SW 1271 (cell line): ENCODE measurements at places on chromosomes 6 and 20.

- DNase-seq = no peak
Measured at GRCh38 chr6:15387118-15387517, 141.2 kb downstream of the JARID2 start.

GRCh38 chr20:56359212-56360132 lies 698 bp downstream of the FAM210B start:
- no peak for DNase-seq

- DNase-seq = no peak
Measured at GRCh38 chr20:2313316-2313715, 17.5 kb downstream of the TGM3 start.

DNA sequence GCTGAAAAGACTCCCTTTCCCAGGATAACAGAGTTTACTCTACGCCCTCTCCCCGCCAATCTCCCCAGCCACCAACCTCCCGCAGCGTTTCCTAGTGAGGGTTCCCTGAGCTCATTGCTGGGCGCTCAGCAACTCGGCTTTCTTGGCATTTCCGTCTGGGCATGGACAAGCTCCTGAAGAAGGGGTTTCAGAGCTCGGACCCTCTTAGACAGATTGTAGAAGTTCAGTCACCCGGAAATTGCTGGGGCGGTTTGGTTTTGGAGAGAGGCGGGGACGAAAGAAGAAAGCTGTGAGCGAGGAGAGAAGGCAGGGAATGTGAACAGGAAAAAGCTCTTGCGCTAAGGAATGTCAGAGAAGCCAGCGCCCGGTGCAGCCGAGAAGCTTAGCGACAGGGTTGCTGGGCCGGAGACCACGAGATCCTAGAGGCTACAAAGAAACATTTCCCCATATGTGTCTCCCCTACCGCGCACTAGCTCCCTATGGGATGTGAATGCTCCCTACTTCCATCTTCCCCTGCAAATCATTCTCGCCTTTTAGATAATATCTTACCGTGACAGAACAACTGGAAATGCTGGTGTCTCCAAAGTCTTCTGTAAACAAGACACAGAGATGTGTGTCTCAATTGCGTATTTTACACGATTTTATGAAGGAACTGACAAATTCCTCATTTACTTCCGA lies 15.8 kb downstream of the POM121L2 start:
- peak; percentile 7 for DNase-seq

DNA sequence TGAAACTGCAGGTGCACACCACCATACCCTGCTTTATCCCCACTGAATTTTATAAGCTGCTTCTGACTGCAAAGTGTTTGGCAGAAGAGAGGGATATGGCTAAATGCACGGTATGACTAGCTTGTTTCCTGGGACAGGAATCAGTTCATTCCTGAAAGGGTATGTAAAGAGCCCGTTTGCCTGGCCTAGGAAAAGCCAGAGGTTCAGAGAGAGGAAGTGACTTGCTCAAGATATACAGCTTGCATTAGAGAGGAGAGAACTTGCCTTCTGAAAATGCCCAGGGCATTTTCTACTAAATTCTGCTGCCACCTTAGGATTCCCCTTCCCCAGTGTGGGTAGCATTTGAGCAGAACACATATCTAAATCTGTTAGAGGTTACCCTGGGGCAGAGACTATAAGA lies 683 bp upstream of the GCNT2 start:
- DNase-seq = no peak

DNA sequence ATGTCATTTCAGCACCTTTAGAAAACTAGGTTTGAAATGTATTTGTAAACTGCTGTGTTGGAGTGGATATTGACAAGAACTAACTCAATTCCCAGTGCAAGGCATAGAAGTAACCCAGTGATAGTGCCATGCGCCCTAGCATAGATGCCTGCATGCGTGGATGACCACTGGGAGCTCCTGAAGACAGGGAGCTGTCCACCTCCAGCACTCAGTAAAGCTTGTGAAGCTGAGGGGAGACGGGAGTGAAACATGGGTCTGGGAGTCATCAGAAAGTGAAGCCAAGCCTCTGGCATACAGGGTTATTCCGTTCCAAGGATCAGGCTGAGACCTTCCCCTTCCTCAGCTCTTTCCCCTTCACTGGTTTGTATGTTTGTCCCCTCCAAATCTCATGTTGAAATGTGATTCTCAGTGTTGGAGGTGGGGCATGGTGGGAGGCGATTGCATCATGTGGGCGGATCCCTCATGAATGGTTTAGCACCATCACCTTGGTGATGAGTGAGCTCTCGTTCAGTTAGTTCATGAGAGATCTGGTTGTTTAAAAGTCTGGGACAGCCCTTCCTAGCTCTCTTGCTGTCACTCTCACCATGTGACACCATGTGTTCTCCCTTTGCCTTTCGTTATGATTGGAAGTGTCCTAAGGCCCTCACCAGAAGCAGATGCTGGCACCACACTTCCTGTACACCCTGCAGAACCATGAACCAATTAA lies 146.5 kb upstream of the FERMT1 start:
- no peak for DNase-seq
